ENCODE measurements at places on chromosomes 16 and 17.

DNA sequence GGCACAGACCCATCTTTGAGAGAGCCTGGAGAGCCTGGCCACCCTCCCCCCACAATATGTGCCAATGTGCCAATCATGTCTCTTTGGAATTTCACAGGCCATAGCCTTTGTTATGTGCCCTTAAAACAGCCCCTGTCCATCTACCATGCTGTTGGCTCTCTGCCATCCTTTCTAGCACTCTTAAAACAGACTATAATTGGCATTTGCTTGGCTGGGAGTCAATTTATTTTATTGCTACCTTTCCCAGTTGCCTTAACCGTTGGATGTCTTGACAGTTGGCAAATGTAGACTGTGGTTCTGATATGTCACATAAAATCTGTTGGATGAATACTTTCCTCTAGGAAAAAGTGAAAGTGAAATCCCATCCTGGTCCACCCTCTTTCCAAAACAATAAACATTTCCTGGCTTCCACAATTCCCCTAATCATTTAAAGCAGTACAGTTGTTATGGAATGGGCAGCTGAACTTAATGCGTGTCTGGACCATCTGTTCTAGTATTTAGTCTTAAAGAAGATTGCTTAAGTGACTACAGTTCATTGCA lies 394.0 kb downstream of the KCNJ2 start:
- no peak for DNase-seq

- no peak for DNase-seq
Observed at GRCh38 chr16:56038564-56039098, 152.7 kb upstream of the GNAO1 start.

- DNase-seq: no peak
Observed at GRCh38 chr17:43350888-43351361, 47.9 kb upstream of the ARL4D start.

GRCh38 chr17:15501282-15501681 lies 33.9 kb upstream of the CDRT4 start:
- no peak for DNase-seq

GRCh38 chr17:42667088-42667951 lies 8.2 kb downstream of the TUBG2 start:
- DNase-seq: peak; percentile 95
